ENCODE measurements at places on chromosomes 4 and X.

DNA sequence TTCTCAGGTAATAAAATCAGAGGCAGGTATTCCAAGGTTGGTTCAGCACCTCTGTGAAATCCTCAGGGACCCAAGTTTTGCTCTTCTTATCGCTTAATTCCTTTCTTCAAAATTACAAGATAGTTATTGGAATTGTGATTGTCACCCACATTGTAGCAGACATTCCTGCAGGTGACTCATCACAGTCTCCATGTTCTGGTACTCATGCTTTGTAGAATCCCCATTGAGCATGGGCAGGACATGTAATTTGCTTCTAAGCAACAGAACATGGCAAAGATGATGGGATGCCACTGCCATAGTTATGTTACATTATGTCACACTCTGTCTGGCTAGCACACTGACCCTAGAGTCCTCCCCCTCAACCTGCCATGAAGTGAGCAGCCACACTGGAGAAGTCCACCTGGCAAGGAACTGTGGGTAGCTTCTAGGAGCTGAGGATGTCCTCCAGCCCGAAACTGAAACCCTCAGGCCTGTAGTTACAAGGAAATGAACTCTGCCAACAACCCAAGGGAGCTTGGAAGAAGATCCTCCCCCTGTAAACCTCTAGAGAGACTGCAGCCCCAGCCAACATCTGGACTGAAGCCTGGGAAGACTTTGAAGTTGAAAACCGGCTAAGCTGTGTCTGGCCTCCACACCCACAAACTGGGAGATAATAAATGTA, 58.3 kb upstream of the GUCY1A1 start:
- DNase-seq = peak; percentile 70

- peak; percentile 4 for DNase-seq
These were observed 109.9 kb downstream of the DLG3 start for GRCh38 chrX:70554523-70554922.

DNA sequence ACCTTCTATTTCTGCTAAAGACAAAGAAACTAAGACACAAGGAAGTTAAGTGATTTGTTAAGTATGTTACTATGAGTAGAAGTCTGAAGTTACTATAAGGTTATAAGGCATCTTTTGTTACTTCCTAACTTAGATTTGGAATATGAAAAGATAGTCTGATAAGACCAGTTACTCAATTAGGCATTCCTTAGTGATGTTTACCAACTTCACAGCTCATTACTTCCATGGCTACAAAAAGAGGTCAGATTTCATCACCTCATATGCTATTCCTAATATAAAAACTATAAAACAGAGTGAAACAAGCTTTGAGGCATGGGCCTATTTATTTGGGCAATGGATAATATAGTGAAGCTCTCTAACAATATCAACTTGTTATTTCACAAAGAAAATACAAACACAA, 143.1 kb downstream of the TBCK start:
- no peak for DNase-seq

DNA sequence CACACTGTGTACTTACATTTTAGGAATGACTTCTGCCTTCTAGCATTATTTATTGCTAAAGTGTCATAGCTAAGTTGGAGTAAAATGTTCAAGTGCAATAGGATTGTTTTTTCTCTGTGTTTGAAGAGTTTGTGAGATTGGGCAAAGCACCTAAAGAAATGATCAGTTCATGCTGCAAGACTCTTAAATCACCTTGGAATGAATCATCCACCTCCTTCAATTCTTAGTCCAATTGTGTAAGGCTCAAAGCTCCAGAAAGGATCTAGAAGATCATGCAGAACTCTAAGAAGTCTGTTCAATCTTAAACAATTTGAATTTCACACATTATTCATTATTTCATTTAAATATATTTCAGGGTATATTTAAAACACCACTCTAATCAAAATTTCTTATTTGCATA, 137.1 kb downstream of the AMELX start:
- DNase-seq = no peak

- no peak for DNase-seq
These were observed at the start of gene PSAPL1 for GRCh38 chr4:7434766-7435150. Gene PSAPL1, minus strand, starts transcription at chr4:7434930. Its CDS starts 51 bp downstream, at chr4:7434879.

DNA sequence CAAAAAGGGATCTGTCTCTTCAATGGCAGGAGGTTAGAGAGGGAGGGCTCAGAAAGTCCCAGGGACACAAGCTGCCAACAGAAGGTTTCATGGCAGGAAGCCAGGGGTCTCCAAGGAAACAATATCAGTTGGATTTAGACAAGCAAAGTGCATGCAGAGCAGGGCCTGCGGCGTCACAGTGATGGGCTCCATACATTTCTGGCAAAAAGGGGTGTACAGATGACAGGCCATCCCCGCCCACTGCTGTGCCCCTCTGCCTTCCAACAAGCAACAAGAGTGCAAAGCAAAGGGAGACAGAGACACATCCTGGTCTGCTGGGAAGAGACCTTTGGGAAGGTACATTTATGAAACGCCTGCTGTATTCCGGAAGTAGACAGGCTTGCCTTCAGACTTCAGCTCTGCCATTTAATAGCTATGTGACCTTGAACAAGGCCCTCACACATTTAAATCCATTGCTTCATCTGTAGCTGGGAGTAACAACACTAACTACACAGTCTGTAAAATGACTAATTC, 121.2 kb downstream of the AFAP1 start:
- DNase-seq = no peak

DNA sequence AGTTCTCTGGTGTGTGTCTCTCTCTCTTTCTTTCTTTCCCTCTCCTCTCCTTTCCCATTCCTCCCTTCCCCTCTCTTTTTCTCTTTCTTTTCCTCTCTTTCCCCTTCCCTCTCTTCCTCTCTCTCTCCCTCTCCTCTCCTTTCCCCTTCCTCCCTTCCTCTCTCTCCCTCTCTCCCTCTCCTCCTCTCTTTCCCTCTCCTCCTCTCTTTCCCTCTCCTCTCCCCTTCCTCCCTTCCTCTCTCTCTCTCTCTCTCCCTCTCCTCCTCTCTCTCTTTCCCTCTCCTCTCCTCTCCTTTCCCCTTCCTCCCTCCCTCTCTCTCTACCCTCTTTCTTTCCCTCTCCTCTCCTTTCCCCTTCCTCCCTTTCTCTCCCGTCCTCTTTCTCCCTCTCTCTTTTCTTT, 12.4 kb upstream of the EOLA1 start:
- DNase-seq = no peak

DNA sequence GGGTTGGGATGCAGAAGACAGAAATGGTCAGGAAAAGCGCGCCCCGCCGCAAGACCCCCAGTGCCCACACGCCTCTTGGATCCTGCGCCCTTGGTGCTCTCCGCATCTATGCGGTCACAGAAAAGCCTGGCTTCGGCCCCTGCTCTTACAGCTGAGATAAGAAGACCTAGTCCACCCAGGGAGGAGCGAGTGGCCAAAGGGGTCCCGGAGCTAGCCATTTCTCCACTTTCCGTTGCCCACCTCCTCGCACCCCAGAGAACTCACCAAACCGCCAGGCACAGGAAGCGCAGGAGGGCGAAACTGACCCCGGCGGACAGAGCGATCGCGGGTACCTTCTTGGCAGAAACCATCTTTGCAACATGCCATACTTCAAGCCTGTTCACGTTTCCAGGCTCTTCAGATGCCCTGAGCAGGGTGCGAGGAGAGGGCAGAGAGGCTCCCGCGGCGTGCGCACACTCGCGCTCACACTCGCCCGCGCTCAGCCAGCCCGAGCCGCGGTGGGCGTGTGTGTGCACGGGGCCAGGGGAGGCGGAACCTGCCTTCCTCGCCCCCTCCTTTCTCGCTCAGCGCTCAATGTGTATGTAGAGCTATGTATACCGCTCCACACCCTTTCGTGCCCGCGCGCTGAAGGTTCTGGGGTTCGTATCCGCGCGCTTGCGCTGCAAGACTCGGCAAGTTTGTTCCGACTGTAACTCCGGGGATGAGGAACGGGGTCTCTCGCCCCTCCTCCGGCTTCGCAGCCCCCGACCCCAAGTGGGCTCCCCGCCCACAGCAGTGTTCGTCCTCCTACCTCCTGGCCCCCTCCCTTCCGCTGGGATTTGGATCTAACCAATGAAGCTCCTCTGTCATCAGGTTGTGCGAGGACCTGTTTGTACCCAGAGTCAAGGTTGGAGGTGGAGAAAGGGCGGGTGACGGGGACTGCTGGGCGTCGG, at the start of gene GABRA4:
Gene GABRA4, minus strand, starts transcription at position 507 of the 932 bp plus-strand sequence. Its CDS starts 157 bp downstream, at position 350.
- no peak for DNase-seq

- no peak for DNase-seq
These were observed 1.5 kb upstream of the ENPEP start for GRCh38 chr4:110474481-110474880.

DNA sequence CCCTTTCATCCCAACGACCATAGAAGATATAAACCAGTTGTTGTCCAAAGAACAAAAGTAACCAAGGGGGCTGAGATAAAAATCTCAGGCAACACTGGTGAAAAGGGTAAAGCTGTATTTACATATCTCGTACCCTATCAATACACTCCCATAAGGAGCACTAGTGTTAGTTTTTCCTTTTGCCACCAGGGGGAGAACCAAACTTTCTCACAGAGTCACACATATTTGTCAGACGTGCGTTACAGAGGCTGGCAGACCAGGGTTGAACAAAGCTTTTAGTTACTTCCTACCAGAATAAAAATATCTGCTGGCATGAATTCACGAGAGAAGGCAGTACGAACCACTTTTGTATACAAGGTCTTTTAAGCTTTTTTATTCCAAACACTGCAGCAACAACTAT, 88.3 kb downstream of the AMELX start:
- peak; percentile 65 for DNase-seq

- DNase-seq = peak; percentile 81
These were observed 29.6 kb downstream of the SLC16A2 start for GRCh38 chrX:74450803-74451449.

GRCh38 chr4:86944964-86945781, 10.4 kb downstream of the AFF1 start:
- no peak for DNase-seq

GRCh38 chrX:17120816-17121215, 174.4 kb downstream of the REPS2 start:
- DNase-seq = no peak

DNA sequence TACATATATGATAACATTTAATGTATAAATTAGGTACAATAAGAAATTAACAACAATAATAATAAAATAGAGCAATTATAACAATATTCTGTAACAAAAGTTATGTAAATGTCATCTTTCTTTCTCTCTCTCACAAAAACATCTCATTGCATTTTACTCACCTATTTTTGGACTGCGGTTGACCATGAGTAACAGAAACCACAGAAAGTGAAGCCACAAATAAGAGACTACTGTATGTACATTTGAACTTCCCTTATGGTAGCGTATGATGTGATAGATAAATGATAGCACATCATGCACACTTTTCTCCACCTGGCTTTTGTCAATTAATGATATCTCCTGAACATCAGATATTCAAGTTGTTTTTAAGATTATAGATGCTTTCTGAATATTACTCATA, 80.5 kb downstream of the HNRNPD start:
- DNase-seq = no peak

DNA sequence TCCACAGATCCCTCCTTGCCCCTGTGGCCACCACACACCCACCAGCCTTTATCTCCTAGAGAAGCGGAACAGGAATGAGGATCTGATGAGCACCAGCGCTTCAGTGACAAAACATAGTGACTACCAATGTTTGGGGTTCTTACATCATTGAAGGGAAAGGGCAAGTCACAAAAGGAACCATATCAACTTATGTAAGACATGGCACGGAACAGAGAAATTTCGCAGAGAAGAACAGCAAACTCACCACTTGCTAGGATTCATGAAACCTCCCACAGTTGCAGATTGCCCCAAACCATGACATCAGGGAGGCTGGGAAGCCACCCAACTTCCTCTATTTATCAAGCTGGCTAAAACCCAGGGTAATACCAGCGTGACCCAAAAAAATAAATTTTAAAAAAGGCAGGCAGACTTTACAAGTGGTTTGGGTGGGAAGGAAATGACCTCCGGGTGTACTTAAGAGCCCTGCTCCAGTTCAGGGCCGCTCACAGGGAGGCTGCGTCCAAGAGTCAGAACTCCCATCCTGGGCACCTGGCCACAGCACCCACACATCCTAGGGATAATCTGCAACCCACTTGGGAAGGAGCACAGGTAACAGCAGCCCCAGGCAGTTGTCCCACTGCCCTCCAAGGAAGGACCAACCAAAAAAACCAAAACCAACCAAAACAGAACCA, 36.0 kb downstream of the ADGRG2 start:
- DNase-seq = no peak

GRCh38 chr4:10704430-10704810, 19.9 kb upstream of the CLNK start:
- DNase-seq = no peak

- peak; percentile 76 for DNase-seq
These were observed 17.9 kb upstream of the MAOB start for GRCh38 chrX:43899878-43900815.

GRCh38 chrX:9369802-9370291, 95.0 kb upstream of the TBL1X start:
- no peak for DNase-seq

GRCh38 chrX:15834827-15835595, 19.6 kb downstream of the AP1S2 start:
- DNase-seq = no peak

GRCh38 chr4:184427687-184428086, 46.7 kb downstream of the IRF2 start:
- DNase-seq = no peak

DNA sequence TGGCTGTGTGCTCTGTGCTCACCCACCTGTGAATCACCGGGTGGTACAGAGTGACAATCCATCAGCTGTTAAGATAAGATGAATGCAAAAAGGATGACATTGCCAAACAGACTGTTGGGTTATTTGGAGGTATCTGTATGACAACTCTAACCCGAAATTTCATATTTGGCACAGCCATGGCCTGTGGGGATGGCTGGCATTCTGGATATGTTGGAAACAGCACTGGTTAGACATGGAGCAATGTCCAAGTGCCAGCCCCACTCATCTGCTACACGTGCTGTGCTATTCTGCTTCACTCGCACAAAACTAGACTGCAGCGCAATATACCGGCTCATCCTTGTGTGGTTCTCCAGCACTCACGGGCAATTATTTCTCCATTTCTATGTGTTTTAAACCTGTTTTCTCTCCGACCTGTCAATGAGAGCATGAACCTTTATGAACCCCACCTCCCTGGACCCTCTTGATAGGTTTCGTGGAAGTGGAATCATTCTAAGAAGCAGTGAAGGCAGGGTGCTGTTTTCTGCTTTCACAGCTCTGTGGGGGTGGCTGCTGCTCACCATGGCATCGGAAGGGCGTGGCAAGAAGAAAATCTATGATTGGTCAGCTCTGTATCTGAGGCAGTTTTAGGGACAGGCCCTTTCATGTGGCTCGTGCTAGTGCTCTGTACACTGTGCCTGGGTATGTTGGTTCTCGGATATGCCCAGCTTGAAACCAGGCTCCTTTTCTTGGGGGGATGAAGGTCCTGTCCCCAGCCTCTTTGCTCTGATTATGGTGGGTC, 94.9 kb downstream of the ENPP6 start:
- DNase-seq = no peak

Measured in fibroblast of gingiva (primary cell).